NCI-H1105 (cell line): ENCODE measurements at places on chromosomes 7 and 10.

- no peak for DNase-seq
Observed at GRCh38 chr10:72082856-72083789, 5.2 kb downstream of the SPOCK2 start.

- DNase-seq = no peak
Observed at GRCh38 chr7:115533785-115534184, 496.8 kb downstream of the TFEC start.

DNA sequence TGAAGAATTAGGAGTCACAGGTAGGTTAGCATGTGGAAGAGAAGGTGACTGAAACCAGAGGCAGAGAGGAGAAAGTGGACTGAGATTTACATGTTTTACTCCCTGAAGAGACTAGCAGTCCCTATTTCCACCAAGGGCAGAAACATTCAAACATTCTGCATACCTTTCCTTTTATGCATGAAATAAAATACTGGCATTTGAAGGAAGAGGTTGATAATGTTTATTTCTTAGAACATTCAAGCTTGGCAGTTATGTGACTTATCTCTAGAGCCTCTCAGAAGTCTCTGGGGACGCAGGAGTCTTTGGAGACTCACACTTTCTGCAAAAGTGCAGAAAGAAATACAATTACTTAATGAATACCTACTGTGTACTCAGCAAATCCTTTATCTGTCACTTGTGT is 507.1 kb upstream of the C7orf33 start:
- no peak for DNase-seq

DNA sequence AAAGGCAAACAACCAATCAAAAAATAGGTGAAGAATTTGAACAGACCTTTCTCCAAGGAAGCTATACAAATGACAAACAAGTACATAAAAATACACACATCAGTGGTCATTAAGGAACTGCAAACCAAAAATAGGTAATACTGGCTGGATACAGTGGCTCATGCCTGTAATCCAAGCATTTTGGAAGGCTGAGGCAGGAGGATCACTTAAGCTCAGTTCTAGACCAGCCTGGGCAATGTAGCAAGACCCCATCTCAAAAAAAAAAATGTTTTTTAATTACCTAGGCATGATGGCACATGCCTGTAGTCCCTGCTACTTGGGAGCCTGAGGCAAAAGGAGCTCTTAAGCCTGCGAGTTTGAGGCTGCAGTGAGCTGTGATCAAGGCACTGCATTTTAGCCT is 19.3 kb downstream of the CDCA7L start:
- DNase-seq = no peak

DNA sequence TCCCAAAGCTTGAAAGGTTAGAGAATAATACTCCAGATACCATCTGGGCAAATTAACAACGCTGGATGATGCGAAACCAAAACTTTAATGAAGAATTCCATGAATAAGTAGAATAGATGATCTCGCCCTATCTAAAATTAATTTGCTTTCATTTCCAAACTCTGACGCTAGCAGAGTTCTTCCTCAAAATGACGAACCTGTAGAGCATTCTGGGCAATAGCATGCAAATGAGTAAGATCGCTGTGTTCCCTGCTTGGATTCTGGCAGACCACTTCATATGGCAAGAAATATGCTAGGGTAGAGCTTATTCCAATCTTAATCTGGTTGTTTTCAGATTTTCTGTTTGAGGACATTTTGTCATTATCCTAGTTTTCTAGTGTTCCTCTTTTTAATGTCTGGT is 36.1 kb upstream of the SMNDC1 start:
- no peak for DNase-seq

DNA sequence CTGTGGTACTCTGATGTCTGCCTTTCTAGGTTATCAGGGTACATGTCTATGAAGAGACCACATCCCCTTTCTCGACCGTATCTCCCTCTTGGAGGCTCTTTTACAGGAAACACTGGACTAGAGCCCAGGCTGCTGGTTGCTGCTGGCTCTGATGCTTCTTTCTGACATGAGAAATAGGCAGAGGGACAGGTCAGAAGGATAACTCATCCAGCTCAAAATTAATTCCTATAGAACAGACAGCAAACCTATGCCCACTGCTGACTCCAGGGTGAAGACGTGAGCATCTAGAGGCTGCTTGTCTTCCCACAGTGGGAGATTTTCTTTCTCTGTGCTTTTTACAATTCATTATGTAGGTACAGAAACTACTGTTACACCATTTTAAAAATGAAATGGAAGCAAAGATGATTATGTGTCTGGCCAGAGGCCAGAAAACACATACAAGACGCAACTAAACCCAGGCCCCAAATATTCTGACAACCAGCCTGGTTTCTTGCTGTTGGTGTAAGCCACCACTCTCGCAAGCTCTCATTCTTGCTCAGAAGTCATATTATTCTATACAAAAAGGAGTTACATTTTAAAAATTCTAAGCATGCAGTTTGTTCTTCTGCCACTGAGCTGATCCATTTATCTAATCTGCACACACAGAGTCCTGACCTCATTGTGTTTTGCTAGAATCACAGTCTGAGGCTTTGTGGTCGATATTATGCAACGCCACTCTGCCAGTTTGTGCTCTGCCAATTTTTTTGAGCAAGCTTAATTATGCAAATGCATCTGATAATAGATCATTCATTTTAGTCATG is 424.3 kb downstream of the KIF20B start:
- DNase-seq = no peak

DNA sequence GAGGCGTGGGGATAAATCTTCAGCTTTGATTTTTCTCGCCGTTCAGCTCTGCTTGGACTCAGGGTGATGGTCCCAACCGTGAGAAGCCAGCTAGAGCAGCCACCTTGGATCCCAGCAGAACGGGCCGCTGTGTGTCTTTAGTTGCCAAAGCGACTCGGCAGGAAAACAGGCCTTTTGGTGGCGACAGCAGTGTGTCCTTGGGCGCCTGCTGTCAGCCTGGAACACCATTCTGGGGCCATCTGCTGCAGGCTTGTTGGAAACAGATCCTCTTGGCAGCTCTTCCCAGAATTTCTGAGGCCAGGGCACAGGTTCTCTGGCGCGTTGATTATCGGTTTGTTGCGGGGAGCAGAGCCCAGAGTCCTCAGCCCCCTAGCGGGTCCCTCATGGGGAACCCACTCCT is 97.6 kb downstream of the CUX1 start:
- DNase-seq = no peak

GRCh38 chr7:29754874-29755490 is 51.3 kb upstream of the WIPF3 start:
- no peak for DNase-seq

DNA sequence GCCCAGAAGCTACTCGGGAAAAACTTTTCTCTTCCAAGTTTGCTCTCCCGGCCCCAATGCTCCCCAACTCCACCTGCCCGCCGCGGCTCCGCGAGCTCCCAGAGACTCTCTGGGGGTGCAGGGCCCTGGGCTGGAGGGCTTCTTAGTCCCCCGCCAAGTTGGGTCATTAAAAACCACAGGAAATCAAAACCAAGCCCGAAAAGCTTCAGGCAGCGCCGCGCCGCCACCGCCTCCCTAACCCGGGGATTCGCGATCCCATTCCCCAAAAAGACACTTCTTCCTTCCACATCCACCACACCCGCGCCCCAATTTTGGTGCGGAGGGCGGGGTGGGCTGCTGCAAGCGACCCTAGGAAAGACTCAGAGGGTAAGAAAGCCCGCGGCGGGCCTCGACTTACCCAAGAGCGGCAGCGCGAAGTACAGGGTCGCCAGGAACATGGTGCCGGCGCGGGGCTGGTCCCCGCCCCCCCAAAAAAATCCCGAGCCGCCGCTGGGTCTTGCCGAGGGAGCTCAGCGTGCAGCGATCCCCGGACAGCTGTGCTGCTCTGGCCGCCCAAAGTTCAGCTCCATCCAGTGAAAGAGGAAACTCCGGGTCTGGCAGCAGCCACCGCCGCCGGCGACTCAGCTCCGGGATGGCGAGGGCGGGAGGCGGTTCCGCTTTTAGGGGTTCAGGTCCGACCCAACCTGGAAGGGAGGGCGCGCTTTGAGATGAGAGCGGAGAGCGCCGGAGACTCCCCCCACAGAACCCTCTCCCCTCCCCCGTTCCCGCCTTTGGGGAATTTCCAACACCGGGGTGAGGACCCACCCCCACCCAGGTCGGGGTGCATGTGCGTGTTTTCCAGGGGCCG is 1.2 kb downstream of the GFRA1 start:
- no peak for DNase-seq

GRCh38 chr7:123770378-123770777 is 21.6 kb upstream of the WASL start:
- DNase-seq = no peak

- DNase-seq = no peak
Observed at GRCh38 chr7:32093415-32094408, 23.5 kb upstream of the PDE1C start.

DNA sequence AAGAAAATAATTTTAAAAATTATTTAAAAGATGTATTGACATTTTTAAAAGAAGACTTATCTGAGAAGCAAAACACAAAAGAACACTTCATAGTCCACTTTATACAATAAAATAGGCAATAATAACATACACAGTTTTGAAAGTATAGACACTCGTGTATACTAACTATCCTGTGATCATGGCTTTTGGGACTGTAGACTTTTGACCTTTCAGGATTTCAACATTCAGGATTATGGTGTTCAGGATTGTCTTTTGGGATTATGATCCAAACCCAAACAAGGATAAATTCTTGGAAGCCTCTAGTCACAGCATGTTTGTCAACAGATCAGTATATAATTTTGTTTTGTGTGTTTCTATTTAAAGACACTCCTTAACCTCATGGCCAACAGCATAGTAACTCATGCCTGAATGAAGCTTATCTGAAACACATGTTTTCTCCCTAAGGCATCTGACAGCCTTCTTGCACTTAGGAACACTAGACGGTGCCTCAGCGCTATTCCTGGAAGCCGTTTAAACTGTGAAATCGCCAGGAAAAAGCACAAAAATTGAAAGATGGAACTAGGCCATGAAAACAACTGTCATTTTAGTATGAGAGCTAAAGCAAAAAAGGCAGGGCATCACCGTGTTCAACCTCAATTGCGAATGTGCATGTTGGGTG is 29.9 kb downstream of the GSAP start:
- no peak for DNase-seq

DNA sequence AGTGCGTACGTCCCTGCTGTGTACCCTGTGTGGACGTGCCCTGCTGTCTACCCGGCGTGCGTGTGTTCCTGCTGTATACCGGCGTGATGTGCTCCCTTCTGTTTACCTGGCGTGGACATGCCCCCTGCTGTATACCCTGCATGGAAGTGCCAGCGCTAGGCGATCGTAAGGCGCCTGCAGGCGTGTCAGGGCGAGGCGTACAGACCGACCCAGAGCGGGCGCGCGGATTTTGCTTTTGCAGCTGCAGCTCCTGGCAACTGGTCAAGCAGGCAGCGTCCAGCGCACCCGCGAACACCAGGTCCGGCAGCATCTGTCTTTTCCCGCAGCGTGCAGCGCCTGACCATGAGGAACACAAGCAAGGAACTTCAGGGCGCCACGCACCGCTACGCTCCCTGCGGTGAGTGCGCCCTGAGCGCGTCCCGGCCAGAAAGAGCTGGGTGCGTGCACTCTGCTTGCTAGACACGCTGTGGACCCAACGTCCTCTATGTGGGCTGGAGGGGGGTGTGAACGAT is 680 bp downstream of the C7orf57 start:
- DNase-seq = no peak

DNA sequence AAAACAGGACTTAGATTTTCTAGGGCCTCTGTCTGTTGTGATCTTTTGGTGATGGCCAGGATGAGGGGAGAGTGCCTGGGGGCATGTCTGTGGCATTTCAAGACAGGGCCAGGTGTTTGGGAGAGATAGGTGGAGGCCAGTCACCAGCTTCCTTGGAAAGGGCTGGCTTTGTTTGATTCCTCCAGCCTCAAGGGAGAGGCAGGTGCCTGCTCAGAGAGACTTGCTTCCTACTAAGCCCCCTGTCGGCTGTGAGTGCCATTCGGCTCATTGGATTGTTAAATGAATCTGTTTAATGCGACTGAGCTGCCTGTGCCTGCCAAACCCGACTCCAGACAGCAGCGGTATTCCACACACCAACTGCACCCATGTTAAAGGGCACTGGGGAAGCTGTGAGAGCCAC is 304.1 kb upstream of the COBL start:
- DNase-seq = no peak

DNA sequence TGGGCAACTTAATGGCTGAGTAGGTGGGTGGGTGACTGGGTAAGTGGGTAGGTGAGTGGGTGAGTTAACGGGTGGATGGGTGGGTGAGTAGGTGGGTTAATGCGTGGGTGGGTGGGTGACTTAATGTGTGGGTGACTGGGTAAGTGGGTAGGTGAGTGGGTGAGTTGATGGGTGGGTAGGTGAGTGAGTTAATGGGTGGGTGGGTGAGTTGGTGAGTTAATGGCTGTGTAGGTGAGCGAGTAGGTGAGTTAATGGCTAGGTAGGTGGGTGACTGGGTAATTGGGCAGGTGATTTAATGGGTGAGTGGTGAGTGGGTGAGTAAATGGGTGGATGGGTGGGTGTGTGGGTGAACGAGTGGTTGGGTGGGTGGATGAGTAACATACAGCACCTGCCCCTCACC is 243.0 kb upstream of the MGMT start:
- DNase-seq = no peak

DNA sequence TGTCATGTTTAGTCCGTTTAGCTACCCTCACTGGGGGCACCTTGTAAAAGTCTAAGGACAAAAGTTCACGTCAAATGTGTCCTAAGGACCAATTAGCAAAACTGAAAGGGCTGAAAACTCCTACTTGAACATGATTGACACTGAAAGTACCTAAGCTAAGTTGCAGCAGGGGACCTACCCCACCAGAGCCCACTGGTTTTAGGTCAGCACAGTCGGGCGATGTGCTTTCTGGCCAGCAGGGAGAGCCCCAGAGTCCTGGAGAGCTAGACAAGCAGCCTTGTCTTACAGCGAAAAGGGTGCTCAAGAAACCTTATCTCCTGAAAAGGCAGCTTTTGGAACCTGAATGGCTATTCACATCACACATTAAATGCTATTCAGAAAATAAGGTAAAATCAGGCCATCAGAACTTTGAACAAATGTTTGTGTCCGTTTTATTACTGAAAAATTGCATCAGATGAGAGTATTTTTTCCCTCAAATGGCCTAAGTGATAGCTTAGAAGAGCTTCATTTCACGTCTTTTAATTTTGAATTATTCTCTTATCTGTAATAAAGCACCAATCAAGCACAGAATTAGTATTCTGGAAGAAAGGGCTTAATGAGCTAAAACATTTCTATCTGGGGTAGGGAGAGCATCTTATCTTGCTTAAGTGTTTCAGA is 52.2 kb upstream of the MKI67 start:
- no peak for DNase-seq

DNA sequence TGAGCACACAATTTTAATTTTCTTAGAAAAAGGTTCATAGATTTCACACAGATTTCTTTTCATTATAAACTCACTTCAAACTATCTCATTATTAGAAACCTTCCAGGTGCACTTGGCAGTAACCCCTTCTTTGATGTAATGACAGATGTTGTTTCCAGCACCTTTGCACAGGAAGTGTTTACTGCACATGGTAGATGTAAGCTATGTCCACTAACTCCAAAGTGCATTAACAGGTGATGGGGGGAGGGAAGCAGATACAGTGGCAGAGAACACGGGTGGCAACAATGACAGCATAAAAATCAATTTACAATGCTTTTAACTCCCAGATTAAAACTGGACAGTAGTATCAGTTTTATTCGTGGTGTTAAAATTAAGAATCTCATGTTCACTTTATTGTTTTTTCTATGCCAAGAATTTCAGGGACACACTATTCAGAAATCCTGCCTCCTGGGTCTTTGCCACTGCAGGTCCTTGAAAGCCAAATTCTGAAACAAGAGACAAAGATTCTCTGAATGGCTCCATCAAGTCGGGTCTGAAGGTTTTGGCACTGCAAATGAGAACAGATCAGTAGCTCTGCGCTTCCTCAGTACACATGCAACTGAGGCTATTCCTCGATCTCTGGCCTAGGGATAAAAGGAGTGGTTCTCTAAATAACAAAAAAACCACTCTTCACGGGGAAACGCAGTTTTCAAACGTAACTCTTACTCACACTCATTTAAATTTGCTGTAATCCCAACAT is 187.7 kb downstream of the JAZF1 start:
- peak; percentile 61 for DNase-seq
